ENCODE measurements at places on chromosomes 5 and 9.
A peak's percentile ranks its signal among the peaks of the same experiment; 100 is the strongest.

- DNase-seq: no peak
These were observed 140.8 kb upstream of the CLINT1 start for GRCh38 chr5:157999696-158000095.

DNA sequence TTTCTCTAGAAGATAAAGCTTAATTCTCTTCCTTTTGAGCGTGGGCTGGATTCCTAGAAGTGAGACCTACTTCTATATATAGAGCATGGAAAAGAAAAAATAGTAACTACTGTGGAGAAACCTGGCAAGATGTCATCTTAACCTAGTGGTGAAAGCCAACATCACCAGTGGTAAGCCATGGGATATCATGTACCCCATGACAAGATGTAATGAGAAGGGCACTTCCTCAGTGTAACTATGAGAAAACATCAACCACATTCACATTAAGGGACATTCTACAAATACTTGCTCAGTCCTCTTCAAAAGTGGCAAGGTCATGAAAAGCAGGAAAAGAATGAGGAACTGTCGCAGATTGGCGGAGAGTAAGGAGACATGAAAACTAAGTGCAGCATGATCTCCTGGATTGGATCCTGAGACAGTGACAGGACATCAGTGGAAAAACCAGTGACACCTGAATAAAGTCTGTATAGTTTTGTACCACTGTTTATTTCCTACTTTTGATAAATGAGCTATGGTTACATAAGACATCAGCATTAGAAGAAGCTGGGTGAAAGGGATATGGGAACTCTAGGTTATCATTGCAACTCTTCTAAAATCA lies 65.4 kb downstream of the PRRC1 start:
- DNase-seq: no peak

DNA sequence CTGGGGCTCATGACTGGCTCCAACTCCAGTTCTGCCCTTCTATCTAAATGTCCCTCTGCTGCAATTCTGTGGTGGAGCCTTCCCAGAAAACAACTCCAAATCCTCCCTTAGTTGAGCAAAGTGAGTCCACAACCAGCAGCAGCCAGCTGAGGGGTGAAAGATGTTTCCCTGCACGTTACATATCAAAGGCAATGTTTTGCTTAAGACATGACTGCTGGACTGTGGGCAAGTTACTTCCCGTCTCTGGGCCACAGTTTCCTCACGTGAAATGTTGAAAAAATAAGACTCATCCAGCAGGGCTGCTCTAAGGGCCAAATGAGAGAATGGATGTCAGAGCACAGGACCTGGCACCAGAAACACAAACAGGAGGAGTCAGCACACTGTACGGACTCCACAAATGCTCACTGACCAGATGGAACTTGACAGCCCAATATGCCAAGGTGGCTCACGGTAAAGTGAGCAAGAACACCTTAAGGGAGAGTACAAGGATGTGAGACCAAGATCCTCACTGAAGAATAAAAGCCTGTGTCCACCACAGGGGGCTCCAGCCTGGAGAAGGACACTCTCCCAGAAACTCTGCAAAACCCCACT lies 138.4 kb upstream of the ABCA1 start:
- no peak for DNase-seq

GRCh38 chr5:106730912-106731311 lies 939.8 kb downstream of the EFNA5 start:
- no peak for DNase-seq

- no peak for DNase-seq
These were observed 27.9 kb upstream of the TGFBI start for GRCh38 chr5:136000932-136001331.

DNA sequence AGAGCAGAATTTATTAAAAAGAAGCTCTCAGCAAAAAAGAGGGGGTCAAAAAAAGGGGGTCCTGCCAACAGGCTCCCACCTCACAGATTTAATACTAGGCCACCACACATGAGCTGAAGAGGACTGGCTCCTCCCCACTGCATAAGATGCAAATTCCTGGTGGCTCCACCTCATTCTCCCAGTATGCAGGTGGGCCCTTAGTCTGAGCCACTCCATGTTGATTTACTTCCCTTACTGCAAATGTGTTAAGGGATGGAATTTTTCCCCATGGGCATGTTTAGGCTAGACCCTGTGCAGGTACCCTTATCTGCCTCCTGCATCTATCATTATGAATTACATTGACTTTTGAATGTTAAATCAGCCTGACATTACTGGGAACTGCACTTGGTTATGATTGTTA lies 82.9 kb downstream of the ISOC1 start:
- no peak for DNase-seq

DNA sequence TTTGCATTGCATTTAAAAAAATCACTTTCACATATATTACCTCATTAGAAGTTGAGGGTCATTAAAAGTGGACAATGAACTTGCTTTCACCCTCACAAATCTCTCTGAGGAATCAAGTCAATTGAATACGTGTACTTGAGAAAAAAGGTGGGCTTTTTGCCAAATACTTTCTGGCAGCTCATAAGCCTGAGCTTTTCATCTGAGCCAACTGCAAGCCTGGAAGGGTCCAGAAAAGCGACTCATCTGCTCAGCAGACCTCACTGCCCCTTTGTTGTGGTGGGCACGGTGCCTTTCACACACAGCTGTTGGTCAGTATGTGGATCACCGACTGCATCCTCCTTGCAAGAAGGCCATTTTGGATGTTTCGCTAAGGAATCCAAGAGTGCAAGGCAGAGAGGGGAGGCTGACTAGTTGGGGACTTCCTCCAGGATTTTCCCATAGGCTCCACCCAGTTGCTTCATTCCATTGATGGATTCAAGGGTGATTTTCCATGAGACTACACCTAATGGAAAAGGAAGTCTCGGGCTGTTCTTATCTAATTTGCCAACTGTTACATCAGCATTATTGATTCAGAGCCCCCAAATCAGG lies 564.7 kb downstream of the PDE4D start:
- DNase-seq: peak; percentile 75

DNA sequence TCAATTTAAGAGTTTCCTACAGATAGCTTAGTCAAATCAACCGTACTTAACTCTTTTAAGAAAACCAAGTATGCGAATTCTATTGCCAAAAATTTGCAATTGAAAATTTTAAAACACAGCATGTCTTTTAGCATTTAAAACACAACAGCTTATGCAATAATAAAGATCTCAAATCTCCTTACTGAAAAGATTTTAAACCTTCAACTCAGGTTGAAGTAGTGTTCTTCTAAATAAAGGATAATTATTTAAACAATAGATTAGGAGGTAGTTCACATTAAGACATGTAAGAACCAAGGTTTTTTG lies 5.5 kb downstream of the NR3C1 start:
- no peak for DNase-seq

- DNase-seq: no peak
These were observed 3.2 kb upstream of the DDX4 start for GRCh38 chr5:55734658-55735057.

All from brain (organoid and tissue), 16 donors.